IMR-90 (cell line): ENCODE measurements at places on chromosomes 11 and 22.

DNA sequence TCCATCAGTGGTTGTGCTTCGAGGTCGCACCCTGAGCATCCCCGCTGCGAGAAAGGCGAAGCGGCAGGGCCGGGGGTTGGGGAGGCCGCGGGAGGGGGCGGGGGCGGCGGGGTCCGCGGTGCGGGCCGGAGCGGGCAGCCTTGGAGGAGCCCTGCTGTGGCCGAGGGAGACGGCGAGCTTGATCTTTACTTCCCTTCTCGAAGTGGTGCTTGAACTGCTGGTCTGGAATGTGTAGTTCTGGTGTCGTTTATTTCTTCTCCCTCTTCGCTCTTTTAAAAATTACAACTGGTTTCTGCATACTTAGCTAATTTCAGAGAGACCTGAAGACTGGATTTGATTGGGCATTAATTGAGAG, 1.1 kb downstream of the APLP2 start:
- H3K27me3 ChIP-seq = no peaks in the 10 kb centered on the region
- H3K27ac ChIP-seq = peak overlapping the region; percentile 73
- H3K4me1 ChIP-seq = peaks cover 4% of the 10 kb centered on the region; the same call in 1 of the 2 replicates
- no peaks in the 10 kb centered on the region for H3K36me3 ChIP-seq

DNA sequence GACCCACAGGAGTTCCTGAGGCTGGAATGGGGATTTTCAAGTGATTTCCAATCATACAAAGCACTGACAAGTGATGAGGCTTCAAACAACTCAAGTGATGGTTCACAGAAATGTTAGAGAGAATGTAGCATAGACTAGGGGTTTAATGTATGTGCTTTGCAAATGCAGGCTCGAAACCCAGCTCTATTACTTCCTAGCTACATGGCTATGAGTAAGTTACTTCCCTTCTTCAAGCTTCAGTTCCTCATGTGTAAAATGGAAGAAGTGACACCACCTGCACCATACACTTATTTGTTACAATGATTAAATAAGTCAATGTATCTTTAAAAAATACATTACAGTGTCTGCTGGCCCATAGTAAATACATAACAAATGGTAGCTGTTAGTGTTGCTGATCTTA, 139.8 kb downstream of the CCDC81 start:
- H3K27me3 ChIP-seq = no peaks in the 10 kb centered on the region
- no peak overlapping the region for H3K4me3 ChIP-seq
- no peak overlapping the region for H3K27ac ChIP-seq

DNA sequence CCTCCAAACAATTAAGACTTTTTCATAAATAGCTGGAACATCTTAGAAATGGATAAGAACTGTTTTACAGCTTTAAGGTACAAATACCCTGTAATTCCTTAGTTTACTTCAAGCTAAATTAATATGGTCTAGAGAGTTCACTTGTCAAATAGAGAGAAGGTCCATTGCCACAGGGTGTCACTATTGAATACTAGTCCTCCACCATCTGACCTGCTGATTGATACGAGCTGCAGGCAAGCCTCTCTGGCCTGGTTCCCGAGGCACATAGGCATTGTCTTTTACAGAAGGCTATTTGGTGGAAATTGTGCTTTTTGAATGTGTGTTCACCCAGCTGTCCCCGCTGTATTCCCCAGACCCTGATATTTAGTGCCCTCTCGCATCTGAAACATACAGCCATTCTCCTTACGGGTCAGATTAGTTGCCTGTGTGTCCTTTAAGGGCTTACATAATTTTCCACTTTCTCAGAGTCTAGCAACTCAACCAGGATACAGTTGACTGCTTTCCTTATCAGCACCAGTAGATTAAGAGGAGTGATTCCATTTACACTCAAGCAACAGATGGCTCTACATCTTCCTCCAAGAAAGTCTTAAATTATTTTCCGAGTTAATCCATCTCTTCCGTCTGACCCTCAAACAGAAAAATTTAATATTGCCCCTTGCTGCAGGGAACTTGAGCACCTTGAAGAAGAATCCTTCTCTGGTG, 788.8 kb upstream of the FAT3 start:
- H3K4me3 ChIP-seq = no peak overlapping the region
- no peaks in the 10 kb centered on the region for H3K36me3 ChIP-seq
- no peak for DNase-seq
- H3K4me1 ChIP-seq = no peaks in the 10 kb centered on the region
- no peak overlapping the region for H3K27ac ChIP-seq
- no peaks in the 10 kb centered on the region for H3K27me3 ChIP-seq

- no peak overlapping the region for H3K27ac ChIP-seq
- H3K27me3 ChIP-seq = no peaks in the 10 kb centered on the region
- H3K4me1 ChIP-seq = peaks cover 20% of the 10 kb centered on the region; the same call in 1 of the 2 replicates
- DNase-seq = peak; percentile 46
Observed at GRCh38 chr22:30286813-30287647, 2.3 kb downstream of the CASTOR1 start.

- H3K4me3 ChIP-seq = no peak overlapping the region
- DNase-seq = no peak
- H3K36me3 ChIP-seq = peaks cover 58% of the 10 kb centered on the region
- H3K4me1 ChIP-seq = no peaks in the 10 kb centered on the region
- H3K27me3 ChIP-seq = no peaks in the 10 kb centered on the region
Observed at GRCh38 chr22:19371893-19372292, 59.6 kb downstream of the HIRA start.

GRCh38 chr22:20583471-20583922, 76.1 kb downstream of the MED15 start:
- no peak for DNase-seq
- no peaks in the 10 kb centered on the region for H3K4me1 ChIP-seq
- no peak overlapping the region for H3K4me3 ChIP-seq
- peaks cover 93% of the 10 kb centered on the region for H3K36me3 ChIP-seq
- no peaks in the 10 kb centered on the region for H3K27me3 ChIP-seq
- no peak overlapping the region for H3K27ac ChIP-seq

GRCh38 chr11:117730208-117730800, 66.7 kb downstream of the DSCAML1 start:
- DNase-seq = no peak
- H3K36me3 ChIP-seq = no peaks in the 10 kb centered on the region
- no peak overlapping the region for H3K27ac ChIP-seq
- no peak overlapping the region for H3K4me3 ChIP-seq
- H3K27me3 ChIP-seq = no peaks in the 10 kb centered on the region; the same call in 1 of the 2 replicates

GRCh38 chr11:75536786-75537641, 11.3 kb upstream of the GDPD5 start:
- H3K36me3 ChIP-seq = no peaks in the 10 kb centered on the region
- DNase-seq = peak; percentile 41
- H3K27ac ChIP-seq = no peak overlapping the region
- no peaks in the 10 kb centered on the region; the same call in 1 of the 2 replicates for H3K27me3 ChIP-seq
- peaks cover 8% of the 10 kb centered on the region; the same call in 1 of the 2 replicates for H3K4me1 ChIP-seq

GRCh38 chr22:36767035-36767775, 8.7 kb downstream of the IFT27 start:
- no peak overlapping the region for H3K27ac ChIP-seq
- no peaks in the 10 kb centered on the region for H3K27me3 ChIP-seq
- DNase-seq = no peak
- H3K4me1 ChIP-seq = peaks cover 8% of the 10 kb centered on the region; the same call in 1 of the 2 replicates
- H3K36me3 ChIP-seq = peaks cover 17% of the 10 kb centered on the region

DNA sequence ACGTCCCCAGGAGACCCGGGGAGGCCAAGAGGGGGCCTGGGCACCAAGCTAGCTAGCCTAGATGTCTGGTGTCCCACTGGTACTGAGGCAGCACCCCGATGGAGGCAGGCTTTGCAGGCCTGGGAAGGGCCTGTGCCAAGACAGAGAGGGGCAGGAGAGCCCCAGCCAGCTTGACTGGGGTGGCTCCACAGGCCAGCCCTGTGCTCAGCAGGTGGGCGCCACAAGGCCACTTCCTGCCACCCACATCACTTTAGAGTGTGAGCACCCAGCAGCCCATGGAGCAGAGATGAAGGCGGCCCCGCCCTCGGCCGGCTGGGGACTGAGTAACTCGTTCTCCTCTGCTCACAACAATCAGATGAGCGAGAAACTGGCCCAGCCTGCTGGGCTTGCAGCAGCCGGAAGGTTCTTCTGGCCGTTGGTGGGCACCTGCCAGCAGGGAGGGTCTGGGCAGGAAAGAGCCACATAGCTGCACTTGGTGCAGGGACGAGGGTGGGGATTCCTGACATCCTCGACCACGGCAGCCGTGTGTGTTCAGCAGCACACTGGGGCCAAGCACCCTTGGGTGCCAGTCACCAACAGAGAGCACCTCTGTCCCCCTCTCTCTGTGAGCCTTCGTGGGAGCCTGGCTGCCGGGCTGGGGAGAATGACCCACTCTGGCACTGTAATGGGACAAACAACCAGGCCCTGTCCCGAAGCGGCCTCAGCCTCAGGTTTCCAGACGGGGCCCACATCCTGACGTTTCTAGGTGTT, 7.6 kb downstream of the OSBPL5 start:
- H3K4me3 ChIP-seq = no peak overlapping the region
- H3K4me1 ChIP-seq = peaks cover 67% of the 10 kb centered on the region
- no peaks in the 10 kb centered on the region for H3K36me3 ChIP-seq
- DNase-seq = no peak
- H3K27me3 ChIP-seq = no peaks in the 10 kb centered on the region

DNA sequence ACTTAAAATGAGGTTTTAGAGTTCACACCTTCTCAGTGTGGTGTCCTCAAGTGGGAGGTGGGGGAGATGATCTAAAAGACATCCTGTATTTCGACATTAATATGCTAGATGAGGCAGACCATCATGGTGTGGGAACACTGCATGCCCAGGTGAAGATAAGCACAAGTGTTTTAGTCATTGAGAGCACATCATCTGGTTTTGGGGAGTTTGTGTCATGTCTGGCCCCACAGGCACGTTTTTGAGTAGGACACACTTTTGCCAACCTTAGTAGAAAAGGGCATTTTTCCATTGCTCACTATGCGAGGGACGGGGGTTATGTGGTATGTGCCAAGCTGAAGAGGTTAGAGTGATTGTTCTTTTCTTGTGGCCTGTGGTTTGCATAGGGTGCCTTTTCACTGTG, 189.3 kb downstream of the DBX1 start:
- H3K4me1 ChIP-seq = no peaks in the 10 kb centered on the region
- peaks cover 7% of the 10 kb centered on the region; the same call in 1 of the 2 replicates for H3K36me3 ChIP-seq
- H3K27ac ChIP-seq = no peak overlapping the region
- no peak overlapping the region for H3K4me3 ChIP-seq

- H3K4me1 ChIP-seq = no peaks in the 10 kb centered on the region
- H3K4me3 ChIP-seq = no peak overlapping the region
- no peak overlapping the region for H3K27ac ChIP-seq
- H3K36me3 ChIP-seq = no peaks in the 10 kb centered on the region
Observed at GRCh38 chr11:128642571-128642970, 51.3 kb upstream of the FLI1 start.

DNA sequence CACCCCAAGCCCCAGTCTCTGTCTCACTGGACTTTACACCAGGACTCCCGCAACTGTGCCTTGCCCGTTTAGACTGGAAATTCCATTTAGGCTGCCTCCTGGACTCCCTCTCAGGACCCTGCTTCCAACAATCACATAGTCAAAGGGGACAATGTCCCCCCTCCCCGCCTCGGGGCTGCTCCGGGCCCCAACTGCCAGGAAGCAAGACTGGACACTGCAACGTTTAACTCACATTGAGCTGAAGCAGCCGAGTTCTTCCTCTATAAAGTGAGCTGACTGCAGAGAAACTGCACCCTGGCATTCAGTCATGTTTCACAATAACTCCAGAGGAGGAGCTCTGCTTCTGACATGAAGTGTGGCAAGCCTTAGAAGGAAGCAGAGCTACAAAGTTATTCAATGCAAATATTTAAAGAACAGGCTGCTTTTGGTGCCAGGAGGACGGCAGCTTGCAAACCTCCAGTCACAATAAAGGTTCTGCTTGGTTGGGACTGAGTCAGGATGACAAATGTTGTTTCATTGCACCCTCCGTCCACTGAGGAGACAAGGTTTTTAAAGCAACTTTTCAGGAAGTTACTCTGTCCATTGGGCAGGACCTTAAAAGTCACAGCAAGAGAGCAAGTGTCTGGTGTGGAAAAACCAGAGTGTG, 19.9 kb downstream of the PACSIN2 start:
- H3K27ac ChIP-seq = peak overlapping the region; percentile 98
- peak overlapping the region; percentile 29; the same call in 1 of the 2 replicates for H3K4me3 ChIP-seq
- no peaks in the 10 kb centered on the region for H3K36me3 ChIP-seq
- H3K4me1 ChIP-seq = peaks cover 41% of the 10 kb centered on the region

DNA sequence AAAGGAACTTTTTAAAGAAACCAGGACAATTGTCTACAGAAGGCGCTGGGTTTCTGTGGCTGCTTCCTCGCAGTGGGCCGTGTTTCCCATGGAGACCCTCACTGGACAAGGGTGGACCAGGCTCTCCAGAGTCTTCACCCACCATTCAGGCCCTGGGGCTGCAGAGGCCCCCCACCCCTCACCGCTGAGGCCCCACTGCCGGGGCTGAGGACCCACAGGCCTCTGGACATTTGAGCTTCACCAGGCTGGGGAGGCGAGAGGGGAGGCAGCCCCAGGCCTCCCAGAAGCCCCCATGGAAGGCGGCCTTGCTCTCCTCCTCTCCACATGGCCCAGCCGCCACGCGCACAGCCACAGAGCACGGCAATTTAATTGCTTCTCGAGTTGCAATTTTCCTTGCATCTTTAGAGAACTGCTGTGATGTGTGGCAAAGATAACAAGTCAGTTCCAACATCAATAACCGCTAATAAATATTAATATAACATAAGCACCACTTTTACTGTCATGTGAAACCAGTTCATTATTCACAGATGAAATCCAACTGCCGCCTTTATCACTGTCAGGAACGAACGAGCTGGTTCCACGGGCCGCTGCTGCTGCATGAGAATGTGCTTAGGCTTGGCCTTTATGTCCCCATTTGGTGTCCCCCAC, 81.0 kb downstream of the PHF21B start:
- no peaks in the 10 kb centered on the region for H3K4me1 ChIP-seq
- H3K36me3 ChIP-seq = no peaks in the 10 kb centered on the region
- H3K27me3 ChIP-seq = peaks cover 12% of the 10 kb centered on the region; the same call in 1 of the 2 replicates
- H3K27ac ChIP-seq = no peak overlapping the region
- no peak overlapping the region for H3K4me3 ChIP-seq
- DNase-seq = no peak

DNA sequence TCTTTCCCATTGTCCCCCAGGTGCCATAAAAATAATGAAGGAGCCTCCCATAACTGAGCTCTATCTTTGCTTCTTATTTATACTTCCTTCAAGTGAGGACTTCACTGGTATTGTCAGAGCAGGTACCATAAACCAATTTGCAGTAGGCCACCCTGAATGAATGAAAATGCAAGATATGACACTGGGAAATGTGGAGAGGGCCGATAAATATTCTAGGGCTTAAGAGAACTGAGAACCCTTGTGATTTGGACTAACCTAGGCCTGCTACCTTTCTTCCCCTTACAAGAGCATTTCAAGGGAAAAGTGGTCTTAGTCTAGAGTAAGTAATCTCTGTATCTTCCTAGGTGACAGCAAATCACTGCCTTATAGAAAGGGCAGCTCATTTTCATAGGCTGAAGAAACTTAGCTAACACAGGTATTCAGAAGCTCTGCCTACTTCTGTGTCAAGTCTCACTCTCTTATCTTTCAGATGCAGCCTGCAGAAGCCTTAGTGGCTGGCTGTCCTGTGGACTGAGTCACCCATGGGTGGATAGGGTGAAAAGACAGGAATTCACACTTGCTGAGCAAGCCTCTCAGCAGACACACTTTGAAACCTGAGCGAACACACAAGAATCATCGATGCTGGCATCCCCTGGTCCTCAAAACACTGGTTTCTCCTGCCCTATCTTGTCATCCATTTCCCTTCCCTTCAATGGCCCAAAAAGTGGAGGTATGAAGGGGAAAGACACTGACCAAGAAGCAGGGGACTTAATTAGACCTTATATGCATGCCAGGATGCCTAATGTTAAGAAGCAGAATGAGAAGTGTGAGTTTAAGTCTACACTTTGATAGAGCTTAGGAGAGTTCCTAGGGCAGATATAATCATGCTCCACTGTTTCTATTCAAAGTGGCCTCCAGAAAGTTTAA, 15.2 kb downstream of the NRIP3 start:
- peak; percentile 65 for DNase-seq
- H3K36me3 ChIP-seq = peaks cover 3% of the 10 kb centered on the region
- no peak overlapping the region for H3K27ac ChIP-seq
- no peaks in the 10 kb centered on the region for H3K27me3 ChIP-seq
